ENCODE measurements at places on chromosomes 7 and 10.

DNA sequence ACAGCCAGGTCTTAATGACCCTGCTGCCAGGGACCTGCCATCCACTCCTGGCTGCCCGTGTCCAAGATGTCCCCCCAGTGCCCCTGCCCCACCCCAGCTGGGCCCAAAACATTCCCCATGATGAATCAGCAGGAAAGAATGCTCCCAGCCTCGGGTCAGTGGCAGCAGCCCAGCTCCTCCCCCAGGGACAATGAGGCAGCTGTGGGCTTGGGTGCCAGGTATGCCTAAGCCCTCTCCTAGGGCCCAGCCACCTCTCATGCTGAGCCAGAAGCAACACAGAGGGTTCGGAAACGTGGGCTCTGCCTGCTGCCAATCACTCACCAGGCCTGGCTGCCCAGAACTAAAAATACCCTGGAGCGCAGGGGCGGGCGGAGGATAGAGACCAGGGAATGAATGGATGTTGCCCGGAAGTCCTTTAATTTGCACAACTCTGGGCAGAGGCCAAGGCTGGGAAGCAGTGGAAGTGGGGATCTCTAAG lies 1.5 kb upstream of the LOXL4 start:
- no peak for DNase-seq

DNA sequence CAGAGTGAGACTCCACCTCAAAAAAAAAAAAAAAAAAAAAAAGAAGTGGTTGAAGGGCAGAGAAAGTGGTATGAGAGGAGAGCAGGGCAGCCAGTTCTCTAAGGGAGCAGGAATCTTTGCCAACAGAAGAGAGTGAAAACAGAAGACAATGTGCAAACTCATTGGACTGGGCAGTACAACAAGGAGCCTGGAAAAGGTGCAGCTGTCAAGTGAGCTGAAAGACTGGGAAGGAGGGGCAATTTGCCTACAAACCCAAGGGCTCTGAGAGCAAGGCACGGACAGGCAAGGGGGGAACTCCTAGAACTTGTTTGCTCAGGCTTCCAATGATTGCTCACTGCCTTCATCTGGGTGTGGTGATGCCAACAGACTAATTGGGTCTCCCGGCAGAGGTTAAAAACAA lies 9.5 kb downstream of the ACTR1A start:
- no peak for DNase-seq

DNA sequence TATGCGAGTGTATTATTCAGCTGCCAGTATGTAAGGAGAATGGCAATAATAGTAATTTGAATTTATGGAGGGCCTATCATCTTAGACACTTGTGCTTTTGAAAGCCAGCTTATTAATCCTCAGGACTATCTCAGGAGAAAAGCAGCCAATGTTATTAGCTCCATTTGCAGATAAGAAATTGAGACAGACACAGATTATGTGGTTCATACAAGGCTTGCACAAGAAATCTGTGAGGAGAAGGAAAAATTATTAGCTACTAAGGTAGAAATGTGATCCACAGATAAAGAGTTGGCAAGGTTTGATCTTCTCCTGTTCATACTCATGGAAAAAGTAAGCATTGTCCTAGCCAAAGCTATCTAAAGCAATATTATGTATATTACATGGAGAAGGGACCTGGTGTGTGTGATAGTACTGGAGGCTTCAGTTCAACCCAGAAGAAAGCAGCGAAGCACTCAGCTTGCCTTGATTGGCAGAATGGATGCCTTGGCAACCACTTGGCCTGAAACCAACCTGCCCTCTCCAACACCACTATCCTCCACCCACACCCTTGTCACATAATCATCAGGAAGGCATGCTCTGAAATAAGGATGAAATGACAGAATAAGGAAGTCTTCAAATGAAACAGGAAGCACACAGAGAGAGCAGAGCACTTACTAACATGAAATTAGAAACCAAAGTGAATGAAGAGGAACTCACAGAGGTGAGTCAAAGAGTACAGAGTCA lies 18.0 kb downstream of the MACC1 start:
- DNase-seq = peak; percentile 78

DNA sequence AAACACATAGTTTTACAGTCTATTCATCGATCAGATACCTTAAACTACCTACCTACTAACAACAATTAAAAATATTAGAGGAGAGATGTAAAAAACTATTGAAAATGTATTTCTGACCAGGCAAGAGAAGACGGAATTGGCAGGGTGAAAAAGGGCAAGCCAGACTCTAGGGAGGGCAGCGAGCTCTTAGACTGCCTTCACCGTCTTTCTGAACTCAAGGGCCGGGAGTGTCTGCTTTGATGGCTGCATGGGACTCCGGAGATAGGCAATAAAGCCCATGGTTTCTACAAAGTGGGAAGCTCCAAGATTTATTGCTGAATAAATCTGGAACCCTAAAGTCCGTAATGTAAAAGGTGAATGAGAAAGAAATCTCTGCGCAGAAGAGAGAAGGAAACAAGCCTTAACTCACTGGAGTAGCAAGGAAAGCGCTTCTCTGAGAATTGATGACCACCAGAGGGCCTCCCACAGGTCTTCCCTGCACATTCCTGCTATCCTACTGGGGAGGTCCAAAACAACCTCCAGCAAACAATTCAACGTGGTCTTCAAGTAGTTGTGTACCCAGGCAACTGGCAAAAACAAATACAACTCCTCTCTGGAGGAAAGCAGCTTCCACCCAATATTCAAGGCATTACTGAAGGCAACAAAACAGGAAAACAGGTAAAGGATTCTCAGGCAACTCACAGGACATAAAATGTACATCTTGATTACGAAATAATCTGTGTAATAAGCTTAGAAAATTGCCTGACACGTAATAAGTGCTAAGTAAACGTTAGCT lies 181.3 kb downstream of the SDK1 start:
- no peak for DNase-seq
